CD4-positive, alpha-beta T cell treated with Interleukin-15 for 1 hour (primary cell): ENCODE measurements at places on chromosomes 16 and 17.

- DNase-seq: no peak
Measured at GRCh38 chr17:56744721-56745120, 89.0 kb downstream of the C17orf67 start.

- no peak for DNase-seq
Measured at GRCh38 chr17:66950325-66950724, 14.2 kb upstream of the CACNG4 start.

DNA sequence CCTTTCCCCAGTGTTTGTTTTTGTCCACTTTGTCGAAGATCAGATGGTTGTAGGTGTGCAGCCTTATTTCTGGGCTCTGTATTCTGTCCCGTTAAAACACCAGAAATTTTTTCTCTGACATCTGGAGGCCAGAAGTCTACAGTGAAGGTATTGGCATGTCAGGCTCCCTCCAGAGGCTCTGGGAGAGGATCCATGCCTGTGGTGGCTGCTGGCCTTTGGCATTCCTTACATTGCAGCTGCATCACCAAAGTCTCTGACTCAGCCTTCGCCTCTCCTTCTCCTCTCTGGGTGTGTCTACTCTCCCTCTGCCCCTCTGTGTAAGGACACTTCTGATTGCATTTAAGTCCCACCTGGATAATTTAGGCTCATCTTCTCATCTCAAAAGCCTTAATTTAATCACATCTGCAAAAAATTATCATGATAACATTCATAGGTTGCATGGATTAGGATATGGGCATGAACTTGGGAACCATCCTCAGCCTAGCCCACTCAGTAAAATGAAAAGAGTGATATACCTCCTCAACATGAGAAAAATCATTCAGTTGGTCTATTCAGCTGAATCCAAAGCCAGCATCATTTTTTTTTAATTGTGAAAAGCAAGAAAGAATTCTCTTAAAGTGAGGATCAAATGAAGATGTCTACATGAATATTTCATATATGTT is 78.0 kb downstream of the MAP2K6 start:
- no peak for DNase-seq

DNA sequence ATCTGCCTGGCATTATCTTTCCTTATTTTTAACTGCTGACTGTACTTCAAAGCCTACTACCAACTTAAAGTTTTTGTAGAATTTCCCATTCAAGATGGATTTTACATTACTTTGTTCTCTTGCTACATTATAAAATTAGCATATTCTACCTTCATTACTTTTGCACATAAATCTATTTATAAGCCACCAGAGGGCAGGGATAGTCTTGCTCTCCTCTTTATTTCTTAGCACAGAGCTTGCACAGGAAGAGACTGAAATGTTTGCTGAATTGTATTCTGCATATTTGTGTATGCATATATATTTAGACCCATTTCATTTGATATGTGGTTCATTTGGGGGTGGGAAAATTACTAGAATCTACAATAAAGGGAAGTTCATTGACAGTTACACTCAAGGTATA is 108.0 kb downstream of the SKAP1 start:
- no peak for DNase-seq

DNA sequence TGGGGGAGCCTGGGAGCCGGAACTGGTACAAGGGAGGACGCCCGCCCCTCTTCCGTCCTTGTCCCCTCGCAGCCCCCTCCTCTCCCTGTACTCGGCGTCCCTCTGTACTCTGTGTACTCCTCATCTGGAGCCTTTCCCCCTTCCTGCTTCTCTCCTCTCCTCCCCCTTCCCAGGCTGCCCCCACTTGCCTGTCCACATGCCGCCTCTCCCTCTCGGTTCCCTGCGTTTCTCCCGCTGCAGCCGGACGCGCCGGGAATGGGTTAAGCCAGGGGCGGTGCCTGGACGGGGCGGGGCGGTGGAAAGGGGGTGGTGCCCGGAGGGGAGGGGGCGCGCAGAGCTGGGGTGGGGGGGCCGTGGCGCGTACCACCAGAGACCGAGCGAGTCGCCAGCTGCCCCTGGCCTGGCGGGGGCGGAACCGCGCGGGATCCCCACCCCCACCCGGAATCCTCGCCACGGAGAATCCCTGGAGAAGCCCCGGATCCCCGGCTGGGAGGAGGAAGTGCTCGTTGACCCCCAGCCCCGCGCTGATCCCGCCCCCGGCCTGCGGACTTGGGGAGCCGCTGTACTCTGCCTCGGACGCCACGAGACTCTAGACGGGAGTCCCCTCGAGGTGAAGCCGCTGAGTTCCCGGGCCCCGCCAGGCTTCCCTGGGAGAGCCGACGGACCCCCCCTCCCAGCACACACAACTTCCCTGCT is 22.6 kb downstream of the GJD3 start:
- peak; percentile 68 for DNase-seq

DNA sequence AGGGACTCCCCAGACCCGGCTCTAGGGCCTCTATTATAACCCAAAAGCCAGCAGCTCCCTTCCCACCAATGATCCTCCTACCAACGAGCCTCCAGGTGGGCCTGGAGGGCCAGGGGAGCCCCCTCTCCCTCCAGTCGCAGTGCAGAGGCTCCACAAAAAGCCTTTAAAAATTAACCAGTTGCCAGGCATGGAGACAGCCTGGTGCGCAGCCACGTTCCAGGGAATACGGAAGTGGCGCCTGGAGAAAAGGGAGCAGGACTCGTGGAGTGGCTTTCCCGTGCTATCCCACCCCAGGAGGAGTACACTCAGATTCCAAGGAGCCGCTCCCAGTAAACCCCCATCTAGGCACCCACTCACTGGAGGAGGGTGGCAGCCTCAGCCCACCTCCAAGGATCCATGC is 112.3 kb downstream of the ZNF423 start:
- DNase-seq: no peak
